D721Med (cell line): ENCODE measurements at places on chromosomes 6 and 20.

DNA sequence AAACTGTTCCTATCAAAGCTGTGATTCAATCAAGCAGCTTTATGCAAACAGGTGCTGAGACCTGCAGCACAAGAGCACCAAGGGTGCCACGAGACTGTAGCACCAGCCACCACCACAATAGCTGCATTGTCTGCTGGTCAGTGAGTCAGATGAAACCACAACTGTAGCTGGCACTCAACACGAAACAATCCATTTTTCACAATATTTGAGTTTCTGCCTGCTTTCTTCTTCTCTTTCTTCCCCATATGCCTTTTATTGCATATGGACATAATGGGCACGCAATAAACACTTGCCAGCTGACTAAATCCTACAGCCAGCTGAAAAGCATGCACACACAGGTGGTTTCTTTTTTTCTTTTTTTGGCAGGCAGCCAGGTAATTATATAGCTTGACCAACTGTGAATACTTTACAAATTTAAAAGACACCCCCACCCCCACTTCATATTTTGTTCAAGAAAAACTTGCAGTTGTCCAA, 16.6 kb downstream of the SLC2A12 start:
- DNase-seq = no peak

DNA sequence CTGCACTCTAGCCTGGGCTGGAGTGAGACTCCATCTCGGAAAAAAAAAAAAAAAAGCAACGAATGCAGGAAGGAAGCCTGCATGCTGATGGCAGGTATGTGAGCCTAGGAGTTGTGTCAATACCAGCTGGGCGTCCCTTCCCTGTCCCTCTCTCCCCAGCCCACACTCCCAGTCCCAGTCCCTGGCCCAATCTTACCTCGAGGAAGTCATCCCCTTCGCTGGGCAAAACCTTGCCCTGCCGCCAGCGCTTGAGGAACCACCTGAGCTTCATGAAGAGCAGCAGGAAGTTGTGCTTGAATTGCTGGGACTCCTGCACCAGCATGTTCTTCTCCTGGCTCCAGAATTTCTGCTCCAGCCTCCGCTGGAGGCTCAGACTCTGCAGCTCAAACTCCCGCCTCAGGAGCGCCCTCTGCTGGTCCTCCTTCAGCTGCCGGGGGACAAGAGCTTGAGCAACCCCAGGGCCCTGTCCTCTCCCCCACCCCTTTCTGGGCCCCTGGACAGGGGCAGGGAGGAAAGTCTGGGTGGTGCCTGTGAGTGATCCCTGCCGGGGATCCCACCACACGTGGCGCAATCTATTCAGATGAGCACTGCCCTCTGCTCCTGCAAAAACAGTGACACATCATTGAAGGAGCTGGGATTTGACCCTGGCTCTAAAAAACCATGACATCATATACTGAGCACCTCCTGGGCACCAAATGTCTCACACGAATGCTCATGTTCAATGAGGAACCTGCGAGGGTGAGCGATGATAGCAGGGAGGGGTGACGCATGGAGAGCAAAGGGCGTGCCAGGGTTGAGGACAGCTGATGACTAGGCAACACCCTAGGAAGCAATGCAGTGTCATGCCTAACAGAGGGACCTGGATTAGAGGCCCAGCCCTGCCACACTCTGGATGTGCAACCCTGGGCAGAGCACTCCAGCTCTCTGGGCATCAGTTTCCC, 35.0 kb upstream of the DSN1 start:
- DNase-seq = peak; percentile 64

- no peak for DNase-seq
Observed at GRCh38 chr6:166310634-166311033, 2.4 kb upstream of the PRR18 start.

DNA sequence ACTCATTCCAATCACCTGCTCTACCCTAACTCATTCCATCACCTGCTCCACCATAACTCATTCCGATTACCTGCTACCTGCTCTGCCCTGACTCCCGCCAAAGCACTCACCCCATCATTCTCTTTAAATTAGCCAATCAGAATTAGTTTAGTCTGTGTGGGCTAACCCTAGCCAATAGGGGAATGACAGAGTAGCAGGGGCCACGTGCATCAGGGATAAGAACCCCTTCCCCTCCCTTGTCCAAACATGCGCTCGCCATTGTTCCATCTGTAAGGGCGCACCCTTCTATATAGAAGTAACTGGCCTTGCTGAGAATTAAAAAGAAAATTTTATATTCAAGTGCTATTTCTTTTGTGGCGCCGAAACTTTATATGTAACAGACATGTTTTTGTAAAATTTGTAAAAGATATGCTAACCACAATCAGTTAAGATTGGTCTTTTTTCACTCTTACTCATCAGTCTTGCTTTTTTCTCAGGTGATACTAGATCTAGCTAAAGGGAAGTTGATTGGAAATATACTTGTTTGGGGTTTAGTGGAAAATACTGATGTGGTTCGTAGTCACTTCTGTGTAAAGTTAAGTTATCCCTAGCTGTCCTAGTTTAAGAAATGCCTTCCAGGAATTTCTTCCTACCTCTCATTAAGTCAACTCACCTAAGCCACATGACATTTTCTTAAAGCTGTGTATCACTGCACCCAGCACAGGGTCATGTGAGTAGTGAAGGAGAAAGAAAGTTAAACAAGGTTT, 16.5 kb downstream of the RTN4IP1 start:
- DNase-seq = no peak

GRCh38 chr6:5174756-5175549, 85.8 kb downstream of the LYRM4 start:
- no peak for DNase-seq

- DNase-seq = no peak
Observed at GRCh38 chr6:2918936-2919335, 15.8 kb upstream of the SERPINB9 start.

- no peak for DNase-seq
Observed at GRCh38 chr20:53897884-53898555, 172.4 kb downstream of the BCAS1 start.

DNA sequence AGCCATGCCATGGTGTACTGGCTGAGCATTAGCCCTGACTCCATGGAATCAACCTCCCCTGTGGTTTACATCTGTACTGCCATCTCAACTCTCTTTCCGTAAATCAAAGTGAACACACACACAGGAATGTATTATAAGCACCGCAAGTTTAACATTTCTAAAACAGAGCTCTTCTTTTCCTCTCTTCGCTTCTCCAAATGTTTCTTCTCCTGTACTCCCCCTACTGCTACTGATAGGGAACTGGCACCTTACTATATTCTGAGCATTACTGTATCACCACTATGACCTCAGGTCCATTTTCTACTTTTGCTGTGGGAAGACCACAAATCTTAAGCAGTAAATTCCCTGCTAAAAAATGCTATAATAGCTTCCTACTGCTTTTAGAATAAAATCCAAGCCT, 101.2 kb downstream of the NUS1 start:
- DNase-seq = no peak

DNA sequence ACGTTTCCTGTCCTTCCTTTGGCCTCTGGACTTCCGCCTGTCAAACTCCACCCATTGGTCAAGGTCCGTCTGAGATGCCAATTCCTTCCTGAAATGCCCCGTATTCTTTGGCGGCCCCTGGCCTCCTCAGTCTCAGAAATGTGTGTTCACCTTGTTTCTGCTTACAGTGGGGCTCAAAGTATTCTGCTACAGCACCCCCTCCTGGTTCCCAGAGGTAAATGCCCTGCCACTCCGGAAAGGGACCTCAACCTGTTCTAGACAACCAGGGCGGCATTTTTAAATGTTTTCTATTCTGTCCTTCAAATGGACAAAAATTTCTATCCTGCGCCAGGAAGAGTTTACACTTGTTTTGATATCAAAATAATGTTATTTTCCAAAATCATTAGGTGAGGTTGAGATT, 12.1 kb upstream of the PAX1 start:
- no peak for DNase-seq

DNA sequence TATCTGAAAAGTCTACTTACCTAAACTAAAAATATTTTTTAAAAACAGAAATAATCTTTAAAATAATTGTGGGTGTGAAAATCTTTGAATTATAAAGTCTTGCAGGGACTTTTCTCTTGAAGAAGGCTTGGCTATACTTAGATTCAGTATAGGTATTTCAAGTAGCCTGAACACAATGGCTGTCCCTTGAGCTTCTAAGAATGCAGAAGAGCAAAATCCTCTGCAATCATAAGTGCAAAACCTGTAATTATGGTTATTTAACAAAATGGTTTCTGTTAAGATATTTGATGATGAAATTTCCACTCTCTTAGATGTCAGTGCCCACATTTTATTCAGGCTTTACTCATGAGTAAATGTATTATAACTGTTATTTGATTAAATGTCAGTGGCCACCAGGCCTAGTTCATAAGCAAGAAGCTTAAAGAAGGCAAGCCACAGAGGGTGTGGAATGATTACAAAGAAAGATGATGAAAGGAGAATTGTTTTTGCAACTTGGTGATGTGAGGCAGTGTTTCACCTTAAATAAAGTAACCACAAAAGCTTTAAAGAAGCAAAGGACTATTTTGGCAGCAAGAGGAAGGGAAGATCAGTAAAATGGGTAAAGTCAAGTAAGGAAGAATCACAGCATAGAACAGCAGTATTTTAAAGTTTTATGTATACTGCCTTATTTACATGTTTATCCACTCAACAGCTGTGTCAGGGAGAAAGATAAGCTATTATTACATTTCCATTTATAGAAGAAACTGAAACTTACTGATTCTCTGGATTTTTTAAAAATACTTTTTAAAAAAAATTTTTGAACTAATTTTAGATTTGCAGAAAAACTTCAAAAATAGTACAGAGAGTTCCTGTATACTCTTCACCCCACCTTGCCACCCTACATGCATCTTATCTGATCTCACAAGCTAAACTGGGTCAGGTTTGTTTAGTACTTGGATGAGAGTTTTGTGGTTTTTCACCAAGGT, 351.2 kb upstream of the RUNX2 start:
- no peak for DNase-seq

- no peak for DNase-seq
Observed at GRCh38 chr6:3546121-3546520, 89.3 kb upstream of the SLC22A23 start.

DNA sequence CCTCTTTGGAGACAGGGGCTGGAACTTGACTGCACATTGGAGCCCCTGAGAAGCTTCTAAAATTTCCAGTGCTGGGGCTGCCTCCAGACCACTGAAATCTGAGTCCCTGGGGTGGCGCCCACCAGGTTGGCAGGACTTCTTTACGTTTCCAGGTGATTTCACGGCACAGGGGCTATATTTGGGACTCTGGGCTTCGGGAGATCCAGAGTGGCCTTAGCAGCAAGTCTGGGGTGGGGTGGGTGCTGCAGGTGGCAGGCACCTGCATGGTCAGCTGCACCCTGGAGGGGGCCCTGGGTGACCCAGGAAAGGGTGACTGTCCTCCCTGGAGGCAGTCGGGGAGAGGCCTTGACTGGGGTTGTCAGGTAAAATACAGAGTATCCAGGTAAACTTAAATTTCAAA, 135.5 kb upstream of the PHACTR3 start:
- no peak for DNase-seq

DNA sequence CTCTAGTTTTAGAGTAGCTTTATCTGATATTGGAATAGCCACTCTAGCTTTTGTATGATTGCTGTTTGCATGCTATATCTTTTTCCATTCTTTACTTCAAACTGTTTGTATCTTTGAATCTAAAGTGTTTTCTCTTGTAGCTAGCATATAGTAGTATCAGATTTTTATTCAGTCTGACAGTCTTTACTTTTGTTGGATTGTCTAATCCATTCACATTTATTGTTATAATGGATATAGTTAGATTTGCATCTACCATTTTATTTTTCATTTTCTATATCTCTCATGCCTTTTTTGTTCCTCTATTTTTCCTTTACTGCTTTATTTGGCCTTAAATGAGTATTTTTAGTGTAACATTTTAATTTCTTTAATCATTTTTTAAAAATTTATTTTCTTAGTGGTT, 52.1 kb downstream of the PHACTR3 start:
- DNase-seq = no peak

GRCh38 chr6:140988780-140989179, 1143.9 kb upstream of the GJE1 start:
- no peak for DNase-seq

- DNase-seq = no peak
Observed at GRCh38 chr20:13819885-13820645, 35.2 kb downstream of the NDUFAF5 start.

DNA sequence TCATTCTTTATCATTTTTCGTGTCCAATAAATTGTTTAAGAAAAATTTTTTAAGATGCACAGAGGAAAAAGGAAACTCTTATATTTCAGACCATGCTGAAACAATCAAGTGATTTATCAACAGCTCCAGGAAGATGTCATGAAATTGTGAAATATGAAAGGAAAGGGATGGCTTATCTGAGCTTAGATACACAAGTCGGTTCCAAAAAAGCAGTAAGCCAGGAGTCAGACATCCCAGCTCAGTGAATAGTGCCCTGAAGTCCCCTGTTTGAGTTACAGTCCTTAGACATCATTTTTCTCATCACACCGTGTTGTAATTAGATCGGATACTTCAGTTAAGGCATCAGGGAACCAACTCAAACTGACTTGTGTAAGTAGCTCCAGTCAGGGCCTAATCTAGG, 91.0 kb upstream of the SSTR4 start:
- no peak for DNase-seq

GRCh38 chr20:60062431-60063047, 104.3 kb downstream of the CDH26 start:
- DNase-seq = no peak

DNA sequence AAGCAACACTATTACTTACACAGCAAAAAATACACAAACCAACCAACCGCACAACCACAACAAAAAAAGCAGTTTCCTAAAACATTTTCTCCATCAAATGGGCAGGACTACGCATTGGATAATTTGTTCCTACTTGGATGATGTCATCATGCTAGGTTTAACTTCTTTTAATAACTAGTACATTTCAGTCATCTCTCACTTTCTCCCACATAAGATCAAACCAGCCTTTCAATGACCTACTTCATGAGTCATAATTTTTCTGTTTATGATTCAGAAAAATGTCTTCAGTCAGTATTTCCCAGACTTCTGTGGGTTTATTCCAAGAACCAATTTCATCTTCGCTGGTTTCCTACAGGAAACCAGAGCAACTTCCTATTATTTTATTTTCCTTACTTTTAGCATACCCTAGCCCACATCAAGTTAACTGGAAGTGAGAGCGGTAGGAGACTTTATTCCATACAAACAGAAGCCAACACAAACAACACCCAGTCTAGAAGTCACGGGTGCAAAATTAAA, 134.2 kb downstream of the GMDS start:
- no peak for DNase-seq

DNA sequence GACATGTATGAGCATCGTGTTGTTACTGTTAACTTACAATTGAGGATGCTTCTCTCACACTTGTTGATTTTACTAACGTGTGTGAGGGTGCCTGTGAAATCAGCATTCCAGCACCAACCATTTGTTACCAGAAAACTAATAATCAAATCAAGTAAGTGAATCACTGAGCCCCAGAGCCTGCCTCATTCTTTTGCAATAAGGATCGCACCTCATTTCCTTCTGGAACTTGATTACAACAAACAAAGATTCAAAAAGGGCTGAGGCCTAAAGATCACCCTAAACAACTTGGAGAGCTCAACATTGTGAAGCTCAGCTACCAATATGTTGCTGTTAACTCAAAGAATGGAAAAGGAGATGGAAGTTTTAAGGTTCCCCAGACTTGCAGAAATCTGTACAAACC, 274.7 kb downstream of the TFAP2A start:
- DNase-seq = no peak

- no peak for DNase-seq
Observed at GRCh38 chr6:39476151-39476550, 153.6 kb upstream of the KCNK16 start.
